Activated CD8-positive, alpha-beta memory T cell treated with anti-CD3 and anti-CD28 coated beads, Interleukin-2, amount 10 ng/mL, durations not matched to agents 7 days and 5 days (primary cell): ENCODE measurements at places on chromosomes 12 and 14. TPM values are rescaled to one million over a fixed set of nuclear protein-coding genes. Genes with fewer than 3 reads are reported as not detected.
A peak's percentile ranks its signal among the peaks of the same experiment; 100 is the strongest.

- DNase-seq, result no peak
Observed at GRCh38 chr12:111981987-111982386, 31.0 kb downstream of the TMEM116 start.

DNA sequence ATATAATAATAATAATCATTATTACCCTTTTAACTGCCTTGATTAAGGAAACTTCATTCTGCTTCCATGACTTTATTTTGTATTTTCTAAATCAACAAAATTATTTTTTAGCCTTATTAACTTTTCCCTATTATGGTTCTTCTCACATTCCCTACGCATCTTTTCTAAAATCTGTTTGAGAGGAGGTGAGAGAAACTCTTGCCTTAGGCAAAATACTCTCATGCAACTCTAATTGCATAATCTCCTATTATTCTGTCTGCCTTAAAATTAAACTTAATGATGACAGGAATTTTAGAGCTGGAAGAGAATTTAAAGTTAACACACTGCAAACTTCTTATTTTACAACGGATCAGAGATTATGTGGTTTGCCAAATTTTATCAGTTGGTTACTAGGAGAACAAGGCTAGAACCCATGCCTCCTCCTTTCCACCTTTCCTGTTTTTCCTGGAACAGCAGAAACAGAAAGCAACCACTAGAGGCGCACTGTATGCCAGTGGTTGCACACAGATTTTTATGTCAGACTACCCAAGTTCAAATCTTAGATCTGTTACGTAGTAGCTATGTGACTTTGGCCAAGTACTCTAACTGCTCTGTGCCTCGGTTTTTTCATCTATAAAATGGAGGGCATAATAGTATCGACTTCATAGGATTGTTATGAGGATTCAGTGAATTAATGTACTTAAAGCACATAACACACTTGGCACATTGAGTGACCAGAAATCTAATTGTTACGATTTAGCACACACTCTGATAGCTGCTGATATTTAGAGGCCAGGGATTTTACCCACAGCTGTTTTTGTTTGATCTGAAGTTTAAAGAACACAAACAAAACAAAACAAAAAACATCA is 4.3 kb upstream of the BRMS1L start:
- no peak for DNase-seq

GRCh38 chr12:121465921-121466793 is 66.2 kb downstream of the RNF34 start:
- DNase-seq, result peak; percentile 59

GRCh38 chr12:47084172-47084571 is 4.4 kb upstream of the AMIGO2 start:
- DNase-seq, result no peak

DNA sequence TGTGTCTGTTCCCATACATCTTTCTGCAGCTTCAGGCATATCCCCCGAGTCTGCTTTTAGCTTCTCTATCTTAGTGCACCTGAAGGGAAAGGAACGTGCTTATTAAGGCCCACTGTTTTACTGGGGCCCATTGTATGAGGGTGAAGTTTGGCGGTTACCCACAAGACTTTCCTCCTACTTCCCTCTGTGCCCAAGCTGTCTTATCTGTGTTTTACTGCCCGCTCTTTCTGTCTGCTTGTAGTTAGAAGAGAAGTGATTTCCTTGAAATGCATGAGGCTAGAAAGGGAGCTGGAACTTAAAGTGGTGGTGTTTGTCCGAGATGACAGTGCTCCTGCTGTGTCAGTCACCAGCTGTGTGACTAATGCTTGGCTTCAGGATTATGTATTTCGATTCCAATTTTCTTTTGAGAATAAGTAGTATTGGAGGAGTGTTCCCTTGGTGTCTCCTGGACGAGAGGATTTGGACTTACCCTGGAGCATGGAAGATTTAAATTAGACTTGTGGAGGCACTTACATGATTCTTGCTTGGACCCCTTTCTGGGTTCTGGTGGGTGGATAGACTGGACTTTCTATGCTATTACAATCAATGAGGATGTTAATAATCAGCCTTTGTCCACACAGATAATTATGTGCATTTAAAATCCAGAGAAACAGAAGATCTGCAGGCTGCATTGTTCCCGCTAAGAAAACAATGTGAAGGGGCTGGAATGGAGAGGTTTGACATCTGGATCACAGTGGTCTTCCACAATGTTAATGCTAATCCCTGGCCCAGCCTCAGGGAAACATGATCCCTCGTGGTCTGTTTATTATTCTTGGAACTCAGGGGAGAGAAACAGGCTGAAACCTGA is 13.9 kb upstream of the KRT86 start:
- no peak for DNase-seq

DNA sequence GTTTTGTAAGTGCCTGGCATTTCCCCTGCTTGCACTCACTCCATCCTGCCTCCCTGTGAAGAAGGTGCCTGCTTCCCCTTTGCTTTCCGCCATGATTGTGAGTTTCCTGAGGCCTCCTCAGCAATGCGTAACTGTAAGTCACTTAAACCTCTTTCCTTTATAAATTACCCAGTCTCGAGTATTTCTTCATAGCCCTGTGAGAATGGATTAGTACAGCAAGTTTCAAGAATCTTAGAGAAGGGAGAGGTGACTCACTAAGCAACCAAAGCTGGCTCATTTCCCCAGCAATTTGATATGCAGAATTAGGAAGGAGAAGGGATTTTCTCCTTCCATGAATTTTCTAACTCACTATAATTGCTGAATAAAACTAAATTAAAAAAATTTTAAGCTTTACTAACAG is 251.0 kb upstream of the FOXG1 start:
- no peak for DNase-seq

DNA sequence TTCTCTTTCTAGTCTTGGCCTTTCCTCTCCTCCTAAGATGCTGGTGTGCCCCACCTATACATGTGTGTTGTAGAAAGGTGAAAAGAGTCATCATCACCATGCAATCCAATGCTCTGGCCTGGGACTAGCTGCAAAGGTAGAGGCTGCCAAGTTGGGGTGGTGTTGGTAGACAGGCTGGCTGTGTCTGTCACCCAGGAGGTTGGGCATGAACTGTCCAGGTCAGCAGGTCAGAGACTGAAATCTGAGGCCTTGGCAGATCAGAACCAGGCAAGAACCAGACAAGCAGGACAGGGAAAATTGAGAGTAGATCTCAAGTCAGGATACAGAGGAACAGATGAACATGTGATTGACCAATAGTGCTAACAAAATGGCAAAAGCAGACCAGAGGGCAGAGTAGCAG is 26.2 kb downstream of the L2HGDH start:
- no peak for DNase-seq

DNA sequence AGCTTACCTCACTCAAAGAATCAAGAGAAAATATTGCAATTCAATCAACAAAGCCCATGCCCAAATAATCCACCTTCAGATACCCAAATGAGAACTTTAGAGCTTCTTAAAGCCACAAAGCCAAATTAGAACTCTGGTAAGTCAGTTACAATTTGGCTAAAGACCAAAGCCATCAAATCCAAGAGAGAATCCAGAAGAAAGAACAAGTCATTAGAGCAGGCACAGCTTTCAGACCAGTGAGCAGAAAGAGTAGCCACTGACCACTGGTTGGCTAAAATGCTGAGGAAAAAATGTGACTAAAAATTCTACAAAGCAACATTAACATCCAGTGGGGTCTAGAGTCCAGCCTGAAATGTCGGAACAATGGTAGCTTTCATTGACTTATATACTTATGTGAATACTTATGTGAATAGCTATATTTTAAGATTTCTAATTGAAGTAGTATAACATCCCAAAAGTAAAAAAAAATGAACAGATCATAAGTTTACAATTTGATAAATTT is 735.2 kb upstream of the TBX3 start:
- DNase-seq, result no peak

GRCh38 chr14:44379292-44379977 is 127.6 kb downstream of the FSCB start:
- no peak for DNase-seq

The CABP1 gene
- total RNA-seq, result not detected

The LRRC10 gene
- total RNA-seq, result not detected

The KRT77 gene
- total RNA-seq, result not detected

The PLBD1 gene
- not detected for total RNA-seq

The SPTLC2 gene
- 34.5 TPM for total RNA-seq
